ENCODE measurements at places on chromosomes 13 and 19.
A peak's percentile ranks its signal among the peaks of the same experiment; 100 is the strongest.

DNA sequence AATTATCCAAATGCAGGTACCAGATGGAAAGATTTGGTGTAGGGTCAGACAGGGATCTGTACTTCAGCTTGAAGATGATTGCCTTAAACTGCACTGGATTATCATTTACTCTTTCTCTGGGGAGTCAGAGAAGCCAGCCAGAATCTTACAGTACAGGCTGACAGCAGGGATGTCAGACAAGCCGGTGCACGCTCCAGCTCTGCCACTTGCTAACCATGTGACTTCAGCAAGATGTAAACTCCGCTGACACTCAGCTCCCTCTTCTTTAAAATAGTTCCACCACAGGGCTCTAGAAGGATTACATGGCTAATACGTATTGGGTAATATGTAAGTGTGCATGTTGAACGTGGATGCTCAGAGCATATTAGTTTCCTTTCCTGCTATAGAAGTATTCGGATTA lies 251.4 kb upstream of the MAB21L1 start:
- no peak for DNase-seq

DNA sequence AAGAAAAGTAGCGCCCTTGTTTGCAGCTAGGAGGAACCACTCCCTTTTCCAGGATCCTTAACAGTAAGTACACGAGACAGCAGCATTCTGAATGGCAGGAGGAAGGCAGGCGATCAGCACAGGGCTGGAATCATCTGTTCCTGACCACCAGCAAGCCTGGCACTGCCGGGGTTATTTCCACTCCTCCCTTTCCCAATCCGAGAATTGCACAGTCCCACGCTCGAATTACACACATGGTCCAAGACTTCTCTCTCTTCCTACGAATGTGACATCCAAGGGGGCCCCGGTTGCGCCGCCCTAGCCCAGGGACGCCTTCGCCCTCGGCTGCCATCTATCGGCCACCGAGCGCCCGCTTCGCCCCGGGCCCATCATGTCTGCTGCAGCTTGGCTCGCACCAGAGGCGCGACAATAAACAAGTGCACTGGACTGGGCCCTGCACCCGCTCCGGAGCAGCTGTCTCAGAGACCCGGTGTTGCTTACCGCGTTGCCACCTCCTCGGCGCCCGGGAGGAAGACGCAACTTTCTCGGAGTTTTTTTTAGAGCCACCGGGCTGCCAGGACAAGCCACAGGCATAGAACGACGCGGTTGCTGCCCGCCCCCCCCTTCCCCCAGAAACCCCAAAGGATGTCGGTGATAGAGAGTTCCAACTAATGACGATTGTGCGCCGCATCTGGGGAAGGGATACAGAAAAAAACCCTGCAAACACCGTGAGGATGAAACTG lies at the start of gene SLITRK5:
SLITRK5 (plus strand) TSS at position 341 of the 722 bp plus-strand sequence. CDS start 4,018 bp downstream, outside the sequence.
- peak; percentile 60 for DNase-seq

GRCh38 chr13:91516799-91517198 lies 118.4 kb downstream of the GPC5 start:
- no peak for DNase-seq

- DNase-seq: peak; percentile 60
Measured at GRCh38 chr19:49157445-49158224, at the start of gene TRPM4. TRPM4 (plus strand) TSS chr19:49157792; CDS start chr19:49157867, 75 bp downstream.

GRCh38 chr19:54612428-54612827 lies 17.9 kb upstream of the LILRB1 start:
- no peak for DNase-seq

GRCh38 chr13:32176696-32177095 lies 138.5 kb downstream of the ZAR1L start:
- DNase-seq: no peak

Data from SJSA1 (cell line).